Fibroblast of mammary gland (primary cell): ENCODE measurements at places on chromosomes 11 and 22.

DNA sequence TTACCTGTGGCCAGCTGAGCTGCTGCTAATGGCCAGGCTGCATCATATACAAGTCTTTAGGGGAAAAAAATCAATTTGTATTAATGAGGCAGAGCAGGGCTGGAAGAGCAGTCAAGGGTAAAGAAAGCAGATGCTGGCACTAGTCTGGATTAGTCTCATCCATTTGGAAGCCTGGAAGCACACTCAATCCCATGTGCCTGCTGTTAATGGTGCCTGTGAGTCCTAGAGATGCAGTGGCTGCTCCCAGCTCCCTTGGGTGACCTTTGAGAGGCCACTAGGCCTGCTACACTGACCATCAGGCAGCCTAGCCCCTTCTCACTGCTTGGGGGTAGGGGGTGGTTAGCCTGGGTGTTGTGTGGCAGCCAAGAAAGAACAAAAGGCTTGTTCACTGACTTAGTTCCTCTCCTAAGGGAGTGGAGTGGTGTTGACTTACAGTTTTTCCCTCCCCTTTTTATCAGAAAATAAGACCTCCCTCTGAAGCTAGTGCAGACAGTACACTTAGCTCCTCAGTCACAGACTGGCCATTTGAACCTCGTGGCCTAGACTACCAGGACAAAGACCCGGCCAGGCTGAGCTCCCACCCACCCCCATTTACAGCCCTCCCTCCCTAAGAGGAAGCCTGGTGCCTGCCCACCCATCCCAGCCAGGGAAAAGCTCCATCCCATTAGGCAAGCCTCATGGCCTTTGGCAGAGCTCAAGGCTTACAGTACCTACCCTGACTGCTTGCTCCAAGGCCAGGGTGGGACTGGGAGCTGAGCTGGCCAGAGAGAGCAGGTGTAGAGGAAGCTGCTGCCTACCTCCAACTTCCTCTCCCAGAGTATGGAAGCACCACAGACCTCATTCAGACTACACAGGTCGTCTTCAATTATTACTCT, 7.8 kb downstream of the PIK3IP1 start:
- DNase-seq, result no peak

- no peak for DNase-seq
These were observed 16.2 kb upstream of the EIF4G2 start for GRCh38 chr11:10824888-10825287.

GRCh38 chr22:49300241-49300640, 527.4 kb downstream of the BRD1 start:
- no peak for DNase-seq

DNA sequence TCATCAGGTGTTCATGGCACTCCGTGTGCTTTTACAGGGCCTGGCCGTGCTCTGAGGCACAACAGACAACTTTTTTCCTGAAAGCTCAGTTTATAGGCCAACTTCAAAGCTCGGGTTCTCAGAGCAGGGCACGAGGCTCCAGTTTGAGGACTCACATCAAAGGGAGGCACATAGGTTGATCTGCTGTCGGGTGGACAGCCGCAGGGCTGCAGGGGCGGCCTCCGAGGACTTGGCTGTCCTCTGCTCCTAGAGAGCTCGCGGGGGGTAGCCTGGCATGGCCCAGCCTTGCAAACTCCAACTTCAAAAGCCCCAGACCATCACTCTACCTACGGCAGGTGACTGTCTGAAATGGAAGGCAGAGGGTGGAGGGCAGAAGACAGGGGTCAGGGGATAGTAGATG, 31.6 kb downstream of the C11orf58 start:
- DNase-seq, result no peak

DNA sequence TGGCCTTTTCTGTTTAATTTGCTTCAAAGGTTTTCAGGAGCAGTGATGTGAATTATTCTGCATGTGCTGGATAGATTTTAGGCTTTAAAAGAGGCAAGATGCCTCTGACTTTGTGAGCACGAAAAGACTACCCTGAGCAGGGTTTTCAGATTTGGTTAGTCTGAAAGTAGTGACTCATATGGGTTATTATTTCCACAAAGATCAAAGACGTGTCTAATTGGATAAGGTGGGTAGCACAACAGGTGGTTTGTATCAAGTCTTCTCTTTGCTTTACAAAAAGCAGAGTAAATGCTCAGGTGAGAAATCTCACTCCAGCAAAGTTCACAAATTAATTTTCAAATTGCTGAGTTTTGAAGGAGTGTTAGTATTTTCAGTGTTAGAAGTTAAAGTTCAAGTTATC, 37.6 kb upstream of the DBX1 start:
- no peak for DNase-seq

GRCh38 chr11:16347928-16348685, 8.2 kb downstream of the SOX6 start:
- peak; percentile 0 for DNase-seq

DNA sequence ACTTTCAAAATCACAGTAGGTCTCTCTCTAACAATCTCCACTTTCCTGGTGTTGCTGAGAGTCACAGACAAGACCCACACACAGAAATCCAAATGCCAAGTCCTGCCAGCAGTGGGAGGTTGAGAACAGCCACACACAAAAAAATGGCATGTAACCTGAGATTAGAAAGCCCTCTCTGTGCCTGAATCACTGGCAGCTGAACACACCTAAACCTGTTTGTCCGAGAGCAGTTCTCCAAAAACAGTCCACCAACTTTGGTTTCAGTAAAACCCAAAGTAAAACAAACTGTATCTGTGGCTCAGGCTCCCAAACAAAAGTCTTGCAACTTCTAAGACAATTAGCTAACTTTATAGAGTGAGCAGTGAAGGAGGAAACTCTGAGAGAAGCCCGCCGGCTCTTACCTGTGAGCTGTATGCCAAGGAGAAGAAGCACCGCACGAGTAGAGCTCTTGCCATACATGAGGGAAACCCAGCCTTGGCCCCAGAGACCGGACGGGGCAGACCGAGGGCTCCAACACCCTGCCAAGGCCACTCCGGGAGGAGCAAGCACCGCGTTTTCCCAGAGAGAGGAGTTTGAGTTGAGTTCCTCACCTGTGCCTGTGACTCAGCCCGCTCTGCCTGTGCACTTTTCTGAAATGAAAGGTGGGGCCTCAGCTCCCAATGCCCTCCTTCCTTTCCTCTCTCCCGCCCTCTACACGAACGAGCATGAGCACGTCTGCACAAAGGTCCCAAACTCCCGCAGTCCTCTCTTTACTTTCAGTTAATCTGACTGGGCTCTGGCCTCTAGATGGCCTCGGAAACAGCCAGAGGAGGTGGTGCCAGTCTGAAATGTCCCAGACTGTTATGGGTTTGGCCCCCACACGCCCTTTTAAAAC, at the start of gene MPZL2:
TSS of gene MPZL2 (minus strand) at position 603 of the 874 bp plus-strand sequence. CDS start at position 459, 144 bp downstream.
- no peak for DNase-seq

DNA sequence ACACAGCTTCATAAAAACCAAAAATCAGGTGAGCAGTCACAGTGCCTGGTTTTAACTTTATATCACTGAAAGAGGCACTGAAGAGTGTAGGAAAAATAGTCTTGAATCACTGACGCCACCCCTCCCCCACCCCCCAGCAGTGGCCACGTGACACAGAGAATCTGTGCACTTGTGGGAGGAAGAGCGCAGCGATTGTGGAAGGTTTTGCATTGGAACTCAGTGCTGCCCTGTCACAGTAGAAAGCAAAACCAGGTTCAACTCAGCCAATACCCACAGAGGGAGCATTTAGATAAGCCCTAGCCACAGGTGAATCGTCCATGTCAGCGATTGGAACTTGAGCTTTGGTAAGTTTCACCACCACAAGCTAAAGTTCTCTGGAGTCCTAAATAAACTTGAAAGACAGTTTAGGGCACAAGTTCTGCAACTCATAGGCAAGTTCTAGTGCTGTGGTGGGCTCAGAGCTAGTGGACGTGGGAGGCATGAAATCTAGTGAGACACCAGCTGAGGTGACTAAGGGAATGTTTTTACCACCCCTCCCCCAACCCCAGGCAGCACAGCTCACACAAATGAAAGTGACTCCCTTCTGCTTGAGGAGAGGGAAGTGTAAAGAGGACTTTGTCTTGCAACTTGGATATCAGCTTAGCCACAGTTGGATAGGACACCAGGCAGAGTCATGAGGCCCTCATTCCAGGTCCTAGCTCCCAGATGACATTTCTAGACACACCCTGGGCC, 13.3 kb downstream of the OR52B2 start:
- DNase-seq, result no peak

DNA sequence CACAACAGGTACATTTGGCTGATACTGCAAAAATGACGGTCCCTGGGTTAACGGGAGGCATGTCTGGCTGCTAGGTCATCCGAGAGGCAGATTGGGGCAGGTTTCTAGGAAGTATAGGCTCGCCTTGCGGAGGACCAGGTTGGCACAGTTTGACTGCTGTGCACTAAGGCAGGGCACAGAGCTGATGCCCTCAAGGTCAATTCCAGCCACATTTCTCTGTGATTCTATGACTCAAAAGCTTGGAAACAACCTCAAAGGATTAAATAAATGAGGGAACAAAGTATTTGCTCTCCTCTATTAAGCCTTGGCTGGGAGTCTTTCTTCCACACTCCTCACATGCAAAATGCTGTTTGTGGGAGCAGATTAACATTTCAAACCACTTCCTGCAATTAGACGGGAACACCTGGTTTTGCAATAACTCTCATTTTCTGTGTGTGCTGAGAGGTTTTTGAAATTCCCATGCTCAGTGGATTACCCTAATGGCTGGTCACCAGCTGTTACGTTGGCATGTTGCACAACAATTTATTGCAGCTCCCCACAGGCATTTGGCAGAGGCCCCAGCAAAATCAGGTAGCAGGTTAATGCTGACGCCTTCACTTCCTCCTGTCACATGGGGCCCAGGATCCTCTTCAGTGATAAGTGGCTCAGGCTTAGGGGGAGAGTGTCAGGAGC, 61.0 kb upstream of the PLET1 start:
- DNase-seq, result peak; percentile 83

- DNase-seq, result no peak
These were observed 36.1 kb upstream of the HTATIP2 start for GRCh38 chr11:20327377-20327935.

DNA sequence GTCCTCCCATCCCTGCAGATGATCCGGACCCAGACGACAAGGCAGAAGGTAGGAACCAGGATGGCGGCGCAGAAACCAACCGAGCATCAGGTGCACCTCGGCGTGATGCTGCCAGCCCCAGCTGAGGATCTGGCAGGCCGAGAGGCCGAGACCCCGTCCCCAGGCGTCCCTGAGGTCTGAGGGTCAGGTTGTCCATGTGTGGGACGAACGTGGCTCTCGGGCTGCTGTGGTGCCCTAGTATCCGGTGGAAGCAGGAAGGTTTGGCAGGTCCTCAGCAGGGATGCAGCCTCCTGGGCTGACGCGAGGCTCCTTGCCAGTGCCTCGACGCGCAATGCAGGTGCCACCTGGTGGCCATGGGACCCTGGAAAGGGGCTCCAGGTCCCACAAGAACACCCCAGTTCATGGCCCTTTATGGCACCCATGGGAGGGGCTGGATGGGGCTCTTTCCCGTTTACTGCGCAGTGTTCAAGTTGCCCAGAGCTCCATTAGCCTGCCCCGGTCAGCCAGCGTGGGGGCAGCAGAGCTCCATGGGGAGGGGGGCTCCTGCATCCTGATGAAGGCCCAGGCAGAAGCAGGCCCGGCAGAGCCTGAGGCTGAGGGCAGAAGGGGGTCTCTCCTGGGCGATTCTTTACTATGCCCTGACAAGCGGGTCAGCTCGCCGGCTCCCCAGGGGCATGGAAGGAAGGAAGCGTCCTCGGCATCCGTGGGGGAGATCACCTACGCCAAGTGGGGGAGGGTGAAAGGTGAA, 129.9 kb downstream of the CTTN start:
- DNase-seq, result no peak

- peak; percentile 54 for DNase-seq
These were observed 63.9 kb downstream of the MYO7A start for GRCh38 chr11:77191823-77192495.

DNA sequence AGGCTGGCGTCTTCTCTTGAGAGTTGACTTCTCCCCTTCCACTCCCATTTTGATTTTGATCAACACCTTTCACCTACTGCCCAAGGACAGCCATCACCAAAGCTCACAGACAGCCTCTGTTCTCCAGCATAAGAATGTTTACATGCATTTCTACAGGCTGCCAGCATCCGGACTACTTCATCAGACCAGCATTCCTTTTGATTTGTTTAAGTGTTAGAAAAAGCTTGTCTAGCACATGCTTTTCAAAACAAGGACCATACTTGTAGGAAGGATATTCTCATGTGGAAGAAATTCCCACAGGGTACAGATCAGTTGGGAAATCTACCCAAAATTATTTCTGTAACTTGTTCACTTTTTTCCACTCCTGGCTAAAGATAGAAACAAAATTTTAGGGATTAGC, 6.2 kb upstream of the KCNA4 start:
- DNase-seq, result no peak

GRCh38 chr11:43925932-43926505, 16.4 kb upstream of the C11orf96 start:
- DNase-seq, result no peak

- no peak for DNase-seq
These were observed 13.0 kb downstream of the DNAJB13 start for GRCh38 chr11:73963861-73964260.

GRCh38 chr22:45475851-45476514, 26.7 kb upstream of the FBLN1 start:
- no peak for DNase-seq

DNA sequence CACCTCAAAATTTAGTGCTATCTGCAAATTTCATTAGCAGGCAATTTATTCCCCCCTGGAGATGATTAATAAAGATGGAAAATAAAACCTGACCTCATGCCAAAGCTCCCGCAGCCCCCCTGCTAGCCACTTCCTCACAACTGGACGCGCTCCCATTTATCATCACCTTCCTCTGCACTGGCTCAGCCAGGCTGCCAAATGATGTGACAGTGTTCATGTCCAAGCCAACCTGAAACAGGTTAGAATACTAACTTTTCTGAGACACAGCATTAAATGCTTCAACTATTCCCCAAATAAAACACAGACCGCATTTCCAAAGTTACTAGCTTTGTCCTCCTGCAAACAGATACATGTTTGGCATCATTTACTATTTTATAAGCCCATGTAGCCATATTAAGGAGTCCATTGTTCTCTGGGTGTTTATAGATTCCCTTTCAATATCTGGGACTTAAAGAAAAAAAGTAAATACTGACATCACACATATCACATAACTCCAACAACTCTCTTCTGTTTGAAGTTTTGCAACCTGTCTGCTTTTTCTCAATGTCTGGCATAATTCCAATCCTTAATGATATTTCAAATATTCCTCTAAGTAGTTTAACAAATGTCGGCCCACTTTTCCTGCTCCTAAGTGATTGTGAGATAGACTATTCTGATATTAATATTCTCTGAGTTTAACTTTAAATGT, 829.7 kb upstream of the FAT3 start:
- no peak for DNase-seq

- no peak for DNase-seq
These were observed 129.3 kb upstream of the NECTIN1 start for GRCh38 chr11:119858288-119858687.

DNA sequence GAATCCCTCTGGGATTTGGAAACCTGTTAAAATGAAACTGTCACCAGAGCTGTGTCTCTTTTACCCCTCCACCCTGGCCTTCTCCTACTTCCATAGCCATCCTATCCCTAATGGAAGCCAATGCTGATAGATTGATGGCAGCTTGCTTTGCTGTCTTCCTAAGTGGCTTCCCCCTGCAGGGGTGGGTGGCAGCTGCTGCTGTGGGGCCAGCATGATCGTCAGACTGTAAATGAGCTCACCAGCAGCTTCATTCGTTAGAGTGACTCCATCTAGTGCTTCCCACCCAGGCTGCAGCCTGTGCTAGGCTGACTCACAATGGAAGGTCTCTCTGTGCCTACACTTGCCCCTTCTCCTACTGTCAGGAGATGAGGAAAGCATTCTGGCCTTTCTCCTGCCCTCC, 311.0 kb downstream of the BUD13 start:
- DNase-seq, result no peak
